ENCODE measurements at places on chromosomes 5 and 9. TPM values are rescaled to one million over a fixed set of nuclear protein-coding genes. Genes with fewer than 3 reads are reported as not detected.

- DNase-seq, result no peak
Measured at GRCh38 chr5:180439911-180440769, 54.0 kb upstream of the CNOT6 start.

DNA sequence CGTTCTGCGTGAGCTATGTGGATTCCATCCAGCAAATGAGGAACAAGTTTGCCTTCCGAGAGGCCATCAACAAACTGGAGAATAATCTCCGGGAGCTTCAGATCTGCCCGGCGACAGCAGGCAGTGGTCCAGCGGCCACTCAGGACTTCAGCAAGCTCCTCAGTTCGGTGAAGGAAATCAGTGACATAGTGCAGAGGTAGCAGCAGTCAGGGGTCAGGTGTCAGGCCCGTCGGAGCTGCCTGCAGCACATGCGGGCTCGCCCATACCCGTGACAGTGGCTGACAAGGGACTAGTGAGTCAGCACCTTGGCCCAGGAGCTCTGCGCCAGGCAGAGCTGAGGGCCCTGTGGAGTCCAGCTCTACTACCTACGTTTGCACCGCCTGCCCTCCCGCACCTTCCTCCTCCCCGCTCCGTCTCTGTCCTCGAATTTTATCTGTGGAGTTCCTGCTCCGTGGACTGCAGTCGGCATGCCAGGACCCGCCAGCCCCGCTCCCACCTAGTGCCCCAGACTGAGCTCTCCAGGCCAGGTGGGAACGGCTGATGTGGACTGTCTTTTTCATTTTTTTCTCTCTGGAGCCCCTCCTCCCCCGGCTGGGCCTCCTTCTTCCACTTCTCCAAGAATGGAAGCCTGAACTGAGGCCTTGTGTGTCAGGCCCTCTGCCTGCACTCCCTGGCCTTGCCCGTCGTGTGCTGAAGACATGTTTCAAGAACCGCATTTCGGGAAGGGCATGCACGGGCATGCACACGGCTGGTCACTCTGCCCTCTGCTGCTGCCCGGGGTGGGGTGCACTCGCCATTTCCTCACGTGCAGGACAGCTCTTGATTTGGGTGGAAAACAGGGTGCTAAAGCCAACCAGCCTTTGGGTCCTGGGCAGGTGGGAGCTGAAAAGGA lies 10.9 kb downstream of the QRFP start:
- DNase-seq, result no peak

- DNase-seq, result no peak
Measured at GRCh38 chr5:56698463-56699381, 116.6 kb upstream of the MAP3K1 start.

GRCh38 chr5:179307013-179307800 lies 38.1 kb downstream of the ADAMTS2 start:
- no peak for DNase-seq

GRCh38 chr5:56761151-56761885 lies 54.0 kb upstream of the MAP3K1 start:
- no peak for DNase-seq

GRCh38 chr5:116652196-116652729 lies 77.6 kb upstream of the SEMA6A start:
- DNase-seq, result peak; percentile 88

- no peak for DNase-seq
Measured at GRCh38 chr9:136956604-136957003, 4.5 kb downstream of the LCN12 start.

DNA sequence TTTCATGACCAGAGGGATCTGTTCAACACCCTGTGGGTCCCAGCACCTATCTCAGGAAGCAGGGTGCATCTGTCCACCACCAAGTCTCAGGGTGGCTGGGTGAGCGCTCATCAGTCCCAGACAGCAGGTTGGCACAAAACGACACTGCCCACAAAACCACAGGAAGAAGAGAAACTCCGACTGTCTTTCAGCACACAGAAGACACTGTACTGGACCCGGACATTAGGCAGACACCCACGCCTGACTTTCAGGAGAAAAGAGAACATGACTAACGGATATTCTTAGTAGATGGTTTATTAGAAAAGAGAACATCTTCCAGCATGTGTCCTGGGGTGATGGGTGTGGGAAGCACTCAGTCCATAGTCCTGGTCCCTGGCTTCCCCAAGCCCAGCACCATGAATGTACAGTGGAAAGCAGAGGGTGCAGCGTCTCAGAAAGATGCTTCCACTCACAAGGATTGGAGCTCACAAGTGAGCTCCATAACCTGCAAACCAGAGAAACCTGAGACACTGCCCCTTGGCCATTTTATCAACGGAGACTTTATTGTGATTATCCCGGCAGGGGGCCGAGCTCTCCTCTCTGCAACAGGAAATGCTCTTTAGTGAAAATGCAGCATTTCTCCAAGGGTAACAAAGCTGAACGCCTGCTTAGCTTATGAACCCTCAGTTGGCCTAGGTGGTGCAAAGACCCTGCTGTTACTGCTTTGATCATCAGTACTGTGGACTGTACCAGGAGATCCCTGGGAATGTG lies 35.8 kb upstream of the LCP2 start:
- DNase-seq, result no peak

DNA sequence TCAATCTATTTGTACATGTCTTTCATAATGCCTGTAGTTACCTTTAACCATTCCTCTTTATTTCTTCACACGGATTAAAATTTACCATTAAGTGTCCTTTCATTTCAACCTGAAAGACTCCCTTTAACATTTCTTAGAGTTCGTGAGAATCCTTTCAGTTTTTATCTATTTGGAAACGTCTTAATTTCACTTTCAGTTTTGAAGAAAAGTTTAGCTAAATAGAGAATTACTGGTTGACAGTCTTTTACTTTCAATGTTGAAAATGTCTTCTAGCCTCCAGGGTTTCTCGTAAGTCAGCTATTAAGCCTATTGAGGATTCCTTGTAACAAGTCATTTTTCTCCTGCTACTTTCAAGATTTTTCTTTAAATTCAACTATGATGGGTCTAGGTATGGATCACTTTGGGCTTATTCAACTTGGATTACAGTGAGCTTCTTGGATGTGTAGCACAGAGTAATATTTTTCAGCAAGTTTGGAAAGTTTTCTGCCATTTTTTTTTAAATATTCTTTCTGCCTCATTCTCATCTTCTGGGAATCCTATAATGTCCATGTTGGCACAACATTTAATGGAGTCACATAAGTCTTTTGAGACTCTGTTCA lies 48.5 kb downstream of the RFX3 start:
- DNase-seq, result no peak

DNA sequence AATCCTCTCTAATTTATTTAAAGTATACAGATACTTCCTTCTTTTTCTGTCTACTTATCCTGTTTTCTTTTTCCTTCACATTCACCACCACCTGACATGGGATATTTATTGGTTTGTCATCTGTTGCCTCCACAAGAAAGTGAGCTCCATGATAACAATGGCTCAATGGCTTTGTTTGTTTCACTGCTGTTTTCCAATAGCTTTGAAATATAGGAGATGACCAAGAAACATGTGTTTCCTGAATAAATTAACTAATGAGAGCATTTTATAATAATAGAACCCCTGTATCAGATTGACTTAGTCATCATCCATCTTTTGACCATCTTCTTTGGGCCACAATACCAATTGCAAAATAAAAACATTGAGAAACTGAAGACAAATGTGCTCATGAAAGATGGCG lies 180.2 kb upstream of the GAS1 start:
- DNase-seq, result no peak

DNA sequence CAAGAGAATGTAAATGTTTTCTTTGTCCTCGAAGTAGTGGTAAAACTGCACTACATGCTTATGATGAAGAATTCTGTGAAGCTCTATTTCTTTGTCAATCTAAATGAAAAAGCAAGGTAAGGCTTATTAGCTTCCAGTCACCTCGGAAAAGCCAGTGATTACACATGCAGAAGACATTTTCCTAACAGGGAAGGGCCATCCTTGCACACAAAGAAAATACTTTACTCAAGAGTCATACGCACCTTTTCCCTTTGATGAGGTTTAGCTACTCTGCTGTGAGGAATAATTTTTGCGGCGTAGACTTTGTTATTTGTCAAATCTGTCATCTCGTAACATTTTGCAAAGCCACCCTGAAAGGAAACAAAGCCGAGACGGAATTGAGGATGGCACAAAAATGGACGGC lies 1.1 kb downstream of the PLK2 start:
- no peak for DNase-seq

- no peak for DNase-seq
Measured at GRCh38 chr9:84705128-84705527, 35.6 kb downstream of the NTRK2 start.

DNA sequence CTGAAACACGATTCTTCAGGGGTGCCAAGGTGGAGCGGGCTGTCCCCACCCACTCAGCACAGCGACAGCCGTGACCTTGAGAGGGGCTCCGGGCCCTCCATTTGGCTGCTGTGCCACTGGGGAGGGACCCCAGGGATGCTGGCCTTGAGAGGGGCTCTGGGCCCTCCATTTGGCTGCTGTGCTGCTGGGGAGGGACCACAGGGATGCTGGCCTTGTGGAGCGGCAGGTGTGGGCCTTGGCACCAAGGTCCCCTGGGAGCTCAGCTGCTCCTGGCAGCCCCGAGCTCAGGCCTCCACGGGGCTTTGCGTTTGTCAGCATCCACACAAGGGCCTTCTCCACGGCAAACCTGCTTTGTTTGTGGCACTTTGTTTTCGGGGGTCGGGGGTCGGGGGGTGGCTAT lies 137.6 kb upstream of the LPCAT1 start:
- DNase-seq, result peak; percentile 16

- no peak for DNase-seq
Measured at GRCh38 chr9:90724880-90725279, 76.7 kb upstream of the SYK start.

GRCh38 chr5:14871214-14872069 lies at the start of gene ANKH:
Gene ANKH, minus strand, starts transcription at chr5:14871778. Its CDS starts 331 bp downstream, at chr5:14871447.
- peak; percentile 82 for DNase-seq

DNA sequence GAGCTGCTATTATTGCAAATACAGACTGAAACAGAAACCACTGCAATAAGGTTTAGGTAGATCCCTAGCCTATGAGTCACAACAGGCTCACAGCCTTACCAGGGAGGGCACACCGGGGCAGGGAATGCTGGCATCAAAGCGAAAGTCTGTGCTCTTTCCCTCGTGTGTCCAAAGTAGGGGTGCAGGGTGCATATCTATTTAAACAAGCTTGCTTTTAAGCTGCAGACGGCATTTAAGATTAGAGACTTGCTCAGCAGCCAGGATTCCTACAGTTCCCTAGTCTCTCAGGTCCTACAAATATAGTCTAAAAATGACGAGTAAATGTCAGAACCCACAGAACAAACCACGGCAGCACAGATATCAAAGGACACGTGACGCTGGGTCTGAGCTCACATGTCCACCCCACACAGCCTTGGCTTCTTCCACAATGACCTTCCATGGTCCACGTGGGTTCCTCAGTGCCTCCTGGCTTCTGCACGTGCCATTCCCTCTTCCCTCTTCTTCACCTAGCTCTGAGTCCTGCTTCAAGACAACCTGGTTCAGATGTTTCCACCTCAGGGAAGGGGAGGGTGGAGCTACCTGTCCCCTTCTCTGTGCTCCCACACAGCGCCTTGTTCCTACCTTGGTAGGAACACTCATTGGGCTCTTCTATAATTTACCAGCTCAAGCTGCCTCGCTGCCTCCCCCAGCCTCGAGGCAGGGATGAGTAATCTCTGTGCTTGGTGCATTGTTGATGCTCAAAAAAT lies 193.2 kb downstream of the MAPKAP1 start:
- DNase-seq, result no peak

- no peak for DNase-seq
Measured at GRCh38 chr9:84226126-84226525, 114.4 kb downstream of the SLC28A3 start.

DNA sequence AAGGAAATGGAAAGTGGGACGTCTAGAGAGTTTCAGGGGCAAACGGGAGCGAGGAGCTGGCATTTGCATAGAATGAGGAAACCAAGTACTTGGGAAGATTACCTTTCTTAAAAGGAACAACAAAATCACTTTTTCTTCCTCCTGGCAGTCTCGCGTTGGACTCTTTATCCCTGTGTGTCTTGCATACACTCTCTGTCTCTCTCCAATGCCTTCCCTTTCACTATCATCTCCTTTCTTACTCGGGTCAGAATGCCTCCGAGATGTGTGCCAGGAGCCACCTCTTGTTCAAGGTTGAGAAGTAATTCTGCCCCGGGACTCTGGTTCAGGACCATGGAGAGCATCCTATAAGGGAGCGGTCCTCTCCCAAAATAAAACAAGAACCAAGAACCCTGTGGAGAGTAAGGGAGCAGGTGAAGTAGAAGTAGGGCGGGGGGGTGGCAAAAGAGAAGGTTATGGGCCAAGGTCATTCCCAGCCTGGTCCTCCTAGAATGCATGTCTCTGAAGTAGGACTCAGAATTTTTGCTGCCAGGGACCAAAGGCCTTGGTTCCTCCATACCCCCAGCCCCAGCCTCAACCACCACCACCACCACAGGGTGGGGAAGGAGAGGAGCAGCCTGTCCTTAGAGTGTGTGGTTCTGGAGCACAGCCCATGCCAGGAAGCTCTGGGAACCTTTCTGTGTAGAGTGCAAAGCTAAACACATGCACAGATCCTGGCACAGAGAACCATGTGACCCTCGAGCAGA lies 72.1 kb upstream of the ARAP3 start:
- DNase-seq, result no peak

DNA sequence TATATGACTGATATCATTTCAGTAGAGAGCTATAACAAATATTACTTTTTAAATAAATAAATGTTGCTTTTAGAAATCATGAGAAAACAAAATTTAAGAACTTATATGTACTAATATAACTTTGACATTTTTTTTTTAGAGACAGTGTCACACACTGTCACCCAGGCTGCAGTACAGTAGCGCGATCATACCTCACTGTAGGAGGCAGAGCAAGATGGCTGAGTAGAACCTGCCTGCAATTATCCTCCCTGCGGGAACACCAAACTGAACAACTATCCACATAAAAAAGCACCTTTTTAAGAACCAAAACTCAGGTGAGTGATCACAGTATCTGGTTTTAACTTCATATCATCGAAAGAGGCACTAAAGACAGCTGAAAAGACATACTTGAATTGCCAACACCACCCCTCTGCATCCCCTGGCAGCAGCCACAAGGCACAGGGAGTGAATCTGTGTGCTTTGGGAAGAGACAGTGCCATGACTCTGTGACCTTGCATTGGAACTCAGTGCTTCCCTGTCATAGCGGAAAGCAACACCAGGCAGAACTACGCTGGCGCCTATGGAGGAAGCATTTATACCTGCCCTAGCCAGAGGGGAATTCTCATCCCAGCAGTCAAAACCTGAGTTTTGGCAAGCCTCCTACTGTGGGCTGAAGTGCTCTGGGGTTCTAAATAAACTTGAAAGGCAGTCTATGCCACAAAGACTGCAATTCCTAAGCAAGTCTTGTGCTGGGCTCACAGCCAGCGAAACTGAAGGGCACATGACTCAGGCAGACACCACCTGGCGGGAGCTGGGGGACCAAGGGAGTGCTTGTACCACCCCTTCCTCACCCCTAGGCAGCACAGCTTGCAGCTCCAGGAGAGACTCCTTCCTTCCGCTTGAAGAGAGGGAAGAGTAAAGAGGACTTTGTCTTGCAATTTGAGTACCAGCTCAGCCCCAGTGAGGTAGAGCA lies 142.7 kb downstream of the FBXL17 start:
- no peak for DNase-seq

NTNG2 gene
- total RNA-seq, result 16.9 TPM

ANKRD18A gene
- total RNA-seq, result 1.3 TPM

RLN2 gene
- total RNA-seq, result 0.41 TPM

OTULINL gene
- total RNA-seq, result 2.1 TPM

DBH gene
- total RNA-seq, result not detected

LAMC3 gene
- 1.6 TPM for total RNA-seq

KCNMB1 gene
- 0.83 TPM for total RNA-seq

MYOZ3 gene
- 2.0 TPM for total RNA-seq
